ENCODE measurements at places on chromosomes 13 and 19.

GRCh38 chr13:79502859-79503468, 22.0 kb downstream of the NDFIP2 start:
- DNase-seq = no peak

GRCh38 chr13:100542826-100543156, 45.8 kb downstream of the GGACT start:
- DNase-seq = no peak

DNA sequence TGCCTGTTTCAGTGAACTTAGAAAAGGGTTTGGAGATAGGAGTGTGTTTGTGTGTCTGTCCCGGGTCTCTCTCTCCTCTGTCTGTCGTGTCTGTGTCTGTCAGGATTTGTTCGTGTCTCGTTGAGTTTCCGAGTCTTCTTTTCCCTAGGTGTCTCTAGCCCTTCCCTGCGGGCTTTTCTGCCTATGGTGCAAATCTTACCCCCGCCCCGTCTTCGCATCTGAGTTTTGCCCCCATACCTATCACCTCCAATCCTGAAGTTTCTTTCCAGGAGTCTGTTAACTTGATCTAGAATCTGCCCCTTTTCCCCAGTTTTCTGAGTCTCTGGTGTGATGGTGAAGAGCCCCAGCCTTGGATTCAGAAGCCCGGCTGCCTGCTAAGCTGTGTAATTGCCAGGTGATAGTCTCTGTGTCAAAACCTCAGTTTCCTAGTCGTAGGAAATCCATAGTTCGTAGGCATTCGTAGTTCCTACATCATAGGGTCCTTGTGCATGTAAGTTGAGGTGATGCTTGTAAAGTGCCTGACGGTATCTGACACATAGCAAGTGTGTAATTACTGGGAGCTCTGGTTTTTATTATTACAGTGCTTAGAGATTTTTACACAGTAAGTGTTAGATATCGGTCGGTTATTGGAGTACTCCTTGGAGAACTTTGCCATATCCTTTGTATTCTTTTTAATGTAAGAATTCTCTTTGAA, 782 bp downstream of the EPN1 start:
- DNase-seq = no peak

- DNase-seq = no peak
Observed at GRCh38 chr13:30301827-30302226, 5.5 kb downstream of the KATNAL1 start.

GRCh38 chr13:71820699-71821098, 46.3 kb downstream of the DACH1 start:
- no peak for DNase-seq

DNA sequence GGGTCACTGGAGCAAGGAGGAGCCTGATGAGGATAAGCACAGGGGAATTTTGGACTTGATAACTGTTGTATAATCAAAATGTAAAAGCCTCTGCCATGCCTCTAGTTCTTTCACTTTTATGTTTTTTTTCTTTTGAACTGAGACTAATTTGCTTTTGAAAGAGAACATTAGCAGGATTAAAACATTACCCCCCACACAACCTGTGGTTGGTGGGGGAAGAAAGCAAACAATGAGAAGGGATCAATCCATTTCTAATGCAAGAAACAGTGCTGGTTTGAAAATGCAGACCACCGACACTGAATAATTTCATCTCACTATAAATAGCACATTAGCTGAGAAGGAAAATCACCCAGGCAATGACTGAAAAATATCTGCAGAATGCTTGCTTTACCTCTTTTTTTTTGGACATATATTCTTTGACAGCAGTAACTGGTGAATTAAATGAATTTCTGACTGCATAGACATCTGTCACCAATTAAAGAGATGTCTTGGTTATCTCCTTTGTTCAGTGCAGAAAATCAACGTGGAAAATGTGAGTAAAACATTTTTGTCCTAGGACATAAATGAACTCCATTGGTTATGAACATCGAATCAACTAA, 48.6 kb upstream of the TRPC4 start:
- DNase-seq = no peak

GRCh38 chr19:37933937-37934358, 26.9 kb downstream of the SIPA1L3 start:
- DNase-seq = no peak

DNA sequence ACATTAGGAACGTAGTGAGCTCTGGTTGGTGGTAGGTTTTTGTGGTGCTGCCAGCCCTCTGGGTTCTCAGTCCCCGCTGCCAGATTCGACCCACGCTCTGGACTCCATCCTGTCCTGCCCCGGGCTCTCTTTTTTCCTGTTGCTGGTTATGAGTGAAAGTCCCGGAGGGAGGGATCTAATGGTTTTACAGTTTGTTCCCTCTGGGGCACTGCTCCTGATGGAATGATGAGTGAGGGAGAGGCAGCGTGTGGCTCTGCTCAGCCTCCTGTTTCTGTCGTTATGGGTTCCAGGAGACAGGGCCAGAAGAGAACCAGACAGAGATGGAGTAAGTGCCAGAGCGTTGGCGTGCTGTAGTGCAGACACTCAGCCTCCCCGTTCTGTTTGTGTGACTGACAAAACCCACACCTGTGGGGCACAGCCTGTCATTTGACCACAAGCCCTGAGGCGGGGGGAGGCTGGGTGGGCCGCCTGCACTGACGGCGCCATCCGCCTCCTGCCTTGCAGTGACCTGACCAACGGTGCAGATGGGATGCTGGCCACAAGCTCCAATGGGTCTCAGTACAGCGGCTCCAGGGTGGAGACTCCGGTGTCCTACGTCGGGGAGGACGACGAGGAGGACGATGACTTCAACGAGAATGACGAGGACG, 18.3 kb downstream of the ATP4B start:
- no peak for DNase-seq

- DNase-seq = no peak
Observed at GRCh38 chr19:4583961-4584669, 24.6 kb upstream of the SEMA6B start.

DNA sequence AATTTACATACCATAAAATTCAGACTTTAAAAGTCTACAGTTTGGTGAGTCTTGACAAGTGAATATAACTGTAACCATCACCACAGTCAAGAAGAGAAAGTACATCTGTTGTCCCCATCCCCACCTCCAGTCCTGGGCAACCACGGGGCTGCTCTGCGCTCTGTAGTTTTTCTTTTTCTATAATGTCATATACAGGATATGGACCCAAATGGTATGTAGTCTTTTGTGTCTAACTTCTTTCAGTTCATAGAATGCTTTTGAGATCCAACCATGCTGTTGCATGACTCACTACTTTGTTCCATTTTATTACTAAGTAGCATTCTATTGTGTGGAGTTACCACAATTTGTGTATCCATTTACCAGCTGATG, 103.9 kb downstream of the DOCK9 start:
- no peak for DNase-seq

DNA sequence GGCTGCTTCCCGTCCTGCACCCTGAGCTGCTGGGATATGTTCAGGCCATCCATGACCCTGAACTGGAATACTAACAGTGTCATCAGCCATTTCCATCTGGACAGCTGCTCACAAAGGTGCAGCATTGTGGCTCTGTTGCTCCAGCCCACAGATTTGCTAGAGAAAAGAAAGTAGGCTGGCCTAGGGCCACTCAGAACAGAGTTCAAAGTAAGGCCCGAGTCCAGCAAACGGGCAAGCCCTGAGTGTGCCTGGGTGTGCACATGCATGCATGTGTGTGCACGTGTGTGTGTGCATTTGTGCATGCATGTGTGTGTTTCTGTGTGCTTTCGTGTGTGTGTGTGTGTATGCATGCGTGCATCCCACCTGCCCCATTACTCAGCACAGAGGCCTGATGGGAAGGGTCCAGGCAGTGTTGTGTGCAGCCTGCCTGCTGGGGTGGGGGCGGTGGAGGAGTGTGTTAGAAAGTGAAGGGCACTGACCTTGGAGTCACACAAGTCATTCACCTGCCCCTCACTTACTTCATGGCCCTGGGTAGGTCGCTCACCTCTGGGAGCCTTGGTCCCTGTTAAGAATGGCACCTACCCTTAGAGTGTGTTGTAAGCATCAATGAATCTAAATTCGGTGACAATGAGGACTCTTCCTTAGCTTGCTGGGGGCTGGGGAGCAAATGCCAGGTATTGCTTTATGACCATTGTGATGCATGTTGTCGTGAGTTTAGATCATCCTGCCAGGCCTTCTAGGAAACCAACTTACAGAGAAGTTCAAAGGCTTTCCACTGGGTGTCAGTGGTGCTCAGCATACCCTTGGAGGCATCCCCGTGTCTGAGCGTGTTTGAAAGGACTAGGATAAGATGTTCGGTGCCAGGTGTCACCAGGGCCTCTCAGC, 53.2 kb downstream of the GPR12 start:
- no peak for DNase-seq

DNA sequence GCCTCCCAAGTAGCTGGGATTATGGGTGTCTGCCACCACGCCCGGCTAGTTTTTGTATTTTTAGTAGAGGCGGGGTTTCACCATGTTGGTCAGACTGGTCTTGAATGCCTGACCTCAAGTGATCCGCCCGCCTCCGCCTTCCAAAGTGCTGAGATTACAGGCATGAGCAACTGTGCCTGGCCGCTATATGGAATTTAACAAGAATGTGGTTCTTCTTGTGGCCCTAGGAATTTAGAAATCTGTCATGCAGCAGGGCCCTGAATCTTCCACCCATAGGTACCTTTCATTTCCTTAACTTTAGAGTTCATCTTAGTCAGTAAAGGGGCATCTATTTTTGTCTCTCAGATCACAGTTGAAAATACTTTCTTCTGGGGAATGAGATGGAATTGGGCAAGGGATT, 25.6 kb upstream of the NDFIP2 start:
- no peak for DNase-seq

- no peak for DNase-seq
Observed at GRCh38 chr19:29655648-29656335, 9.5 kb upstream of the PLEKHF1 start.

DNA sequence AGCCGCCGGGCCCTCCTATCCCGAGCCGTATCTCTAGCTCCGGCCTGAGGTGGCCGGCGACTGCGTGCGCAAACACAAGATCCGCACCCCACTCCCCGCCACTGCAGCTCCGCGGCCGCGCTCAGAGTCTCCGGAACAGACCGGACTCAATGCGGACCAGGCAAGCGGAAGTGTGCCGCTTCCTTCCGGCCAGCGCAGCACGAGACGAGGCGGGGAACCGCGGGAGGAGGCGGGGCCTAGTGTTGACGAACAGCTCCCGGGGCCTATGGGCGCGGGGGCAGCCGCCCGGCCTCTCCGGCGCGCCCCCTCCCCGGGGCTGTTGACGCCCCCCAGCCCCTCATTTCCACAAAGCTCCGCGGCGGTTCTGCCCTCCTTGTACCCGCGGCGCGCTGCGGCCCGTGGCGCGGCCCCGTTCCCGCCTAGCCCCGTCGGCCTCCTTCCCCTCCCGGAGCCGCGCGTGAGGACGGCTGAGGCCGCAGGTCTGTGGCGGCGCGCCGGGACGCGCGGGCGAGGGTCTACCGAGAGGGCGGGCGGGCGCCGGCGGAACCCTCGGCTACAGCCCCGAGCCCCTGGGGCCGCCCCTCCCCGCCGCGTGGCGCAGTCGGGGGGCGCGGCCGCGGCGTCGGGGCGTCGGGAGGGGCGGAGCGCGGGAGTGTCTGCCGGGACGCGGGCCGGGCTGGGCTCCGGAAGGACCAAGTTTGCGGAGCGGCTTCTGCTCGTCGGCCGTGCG, at the start of gene DPY19L3:
Gene DPY19L3, plus strand, starts transcription at position 340 of the 730 bp plus-strand sequence. CDS start 2,484 bp downstream, outside the sequence.
- peak; percentile 89 for DNase-seq

- DNase-seq = peak; percentile 72
Observed at GRCh38 chr19:4831304-4831978, at the start of gene TICAM1. TICAM1 (minus strand) TSS chr19:4831712; CDS start chr19:4818377, 13,335 bp downstream.

DNA sequence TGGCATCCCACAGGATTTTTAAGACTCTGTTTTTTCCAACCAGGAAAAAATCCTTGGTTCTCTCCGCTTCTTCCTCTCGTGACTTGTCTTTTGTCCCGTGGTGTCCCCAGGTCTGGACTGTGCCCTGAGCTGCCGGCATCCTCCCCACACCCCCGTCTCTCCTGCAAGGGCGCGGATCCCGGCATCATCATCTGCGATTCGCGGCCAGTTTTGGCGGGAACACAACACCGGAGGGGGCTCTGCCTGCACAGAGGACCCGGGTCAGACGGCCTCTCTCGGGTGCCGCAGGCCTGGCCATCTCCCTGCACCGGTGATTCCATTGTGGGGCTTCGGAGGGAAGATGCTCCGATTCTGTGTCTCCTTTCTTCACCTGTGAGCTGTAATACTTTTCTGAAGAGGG, 18.8 kb upstream of the GAS6 start:
- no peak for DNase-seq

DNA sequence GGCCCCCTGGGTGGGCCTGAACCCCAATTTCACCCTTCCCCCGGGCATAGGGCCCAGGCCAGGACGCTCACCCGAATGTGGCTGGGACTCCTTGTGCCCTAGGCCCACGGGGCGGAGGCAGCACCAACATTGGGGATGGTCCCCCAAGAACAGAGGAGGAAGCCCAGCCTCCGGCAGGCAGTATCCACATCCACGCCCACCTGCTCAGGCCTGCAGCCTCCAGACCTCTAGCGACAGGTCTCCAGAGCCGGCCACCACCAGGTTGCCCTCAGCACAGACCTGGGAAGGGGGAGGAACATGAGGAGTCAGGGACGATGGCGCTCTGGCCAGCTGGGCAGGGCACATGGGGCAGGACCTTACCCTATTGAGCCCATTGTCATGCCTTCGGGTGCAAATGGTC, 1.2 kb downstream of the GNG14 start:
- DNase-seq = no peak

DNA sequence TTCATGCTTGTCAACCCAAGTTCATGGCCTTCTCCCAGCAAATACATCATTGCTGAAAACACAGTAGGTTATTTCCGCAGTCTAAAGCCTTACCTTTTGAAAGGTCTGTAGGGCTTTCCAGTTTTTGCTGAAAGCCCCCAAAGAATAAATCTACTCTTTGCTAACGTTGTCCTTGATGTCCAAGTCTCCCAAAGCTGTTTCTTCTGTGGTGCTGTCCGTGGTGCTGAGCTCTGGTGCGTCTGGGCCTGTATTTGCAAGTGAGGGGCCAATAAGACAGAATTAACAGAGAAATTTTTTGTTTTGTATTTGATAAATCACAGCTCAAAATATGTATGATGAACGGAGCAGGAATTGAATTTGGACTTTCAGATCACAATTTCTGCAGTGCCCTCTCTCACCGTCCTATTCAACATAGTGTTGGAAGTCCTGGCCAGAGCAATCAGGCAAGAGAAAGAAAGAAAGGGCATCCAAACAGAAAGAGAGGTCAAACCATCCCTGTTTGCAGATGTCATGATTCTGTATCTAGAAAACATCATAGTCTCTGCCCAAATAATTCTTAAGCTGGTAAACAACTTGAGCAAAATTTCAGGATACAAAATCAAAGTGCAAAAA, 9.8 kb upstream of the LGALS16 start:
- no peak for DNase-seq

DNA sequence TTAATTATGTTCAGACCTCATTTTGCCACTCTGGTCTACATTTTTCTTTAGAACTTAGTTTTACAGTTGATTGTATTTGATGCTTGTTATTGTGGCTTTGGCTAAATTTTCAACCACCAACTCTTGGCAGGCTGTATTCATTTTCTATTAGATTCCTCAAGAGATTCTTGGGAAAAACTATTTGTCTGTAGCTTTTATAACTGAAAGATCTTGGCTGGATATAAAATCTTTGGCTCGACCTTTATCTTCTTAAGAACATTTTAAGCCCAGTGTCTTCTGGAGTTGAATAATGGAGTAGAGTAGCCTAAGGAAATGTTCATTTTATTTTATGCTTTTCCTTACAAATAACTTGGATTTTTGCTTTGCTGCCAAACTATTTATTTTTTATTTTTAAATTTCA, 848.5 kb downstream of the PCDH17 start:
- no peak for DNase-seq

Data from activated T-cell treated with anti-CD3 and anti-CD28 coated beads for 24 hours (primary cell).